ENCODE measurements at places on chromosomes 6 and 20.

- no peak for DNase-seq
Measured at GRCh38 chr6:21426841-21427490, 166.6 kb upstream of the SOX4 start.

- no peak for DNase-seq
Measured at GRCh38 chr20:38256966-38257365, 3.6 kb downstream of the KIAA1755 start.

GRCh38 chr6:7106215-7106751 is 1.5 kb upstream of the RREB1 start:
- no peak for DNase-seq

- no peak for DNase-seq
Measured at GRCh38 chr6:40341726-40342125, 245.4 kb downstream of the LRFN2 start.

GRCh38 chr6:142744836-142745235 is 200.1 kb downstream of the HIVEP2 start:
- DNase-seq, result no peak

DNA sequence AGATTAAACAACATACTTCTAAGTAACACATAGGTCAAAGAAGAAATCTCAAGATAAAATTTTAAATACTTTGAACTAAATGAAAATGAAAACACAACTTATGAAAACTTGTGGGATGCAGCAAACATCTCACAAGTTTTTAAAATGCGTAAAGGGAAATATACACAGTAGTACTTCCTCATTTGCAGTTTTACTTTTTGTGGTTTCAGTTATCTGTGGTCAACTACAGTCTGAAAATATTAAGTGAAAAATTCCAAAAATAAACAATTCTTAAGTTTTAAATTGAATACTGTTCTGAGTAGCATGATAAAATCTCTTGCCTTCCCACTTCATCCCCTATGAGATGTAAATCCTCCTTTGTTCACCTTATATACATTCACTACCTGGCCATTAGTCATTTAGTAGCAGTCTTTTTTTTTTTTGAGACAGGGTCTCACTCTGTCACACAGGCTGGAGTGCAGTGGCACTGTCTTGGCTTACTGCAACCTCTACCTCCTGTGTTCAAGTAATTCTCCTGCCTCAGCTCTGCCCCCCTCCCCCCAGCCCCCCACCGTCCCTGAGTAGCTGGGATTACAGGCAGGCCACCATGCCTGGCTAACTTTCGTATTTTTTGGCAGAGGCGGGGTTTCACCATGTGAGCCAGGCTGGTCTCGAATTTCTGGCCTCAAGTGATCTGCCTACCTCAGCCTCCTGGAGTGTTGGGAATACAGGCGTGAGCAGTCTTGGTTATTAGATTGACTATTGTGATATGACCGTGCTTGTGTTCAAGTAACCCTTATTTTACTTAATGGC is 154.6 kb upstream of the AHI1 start:
- no peak for DNase-seq

DNA sequence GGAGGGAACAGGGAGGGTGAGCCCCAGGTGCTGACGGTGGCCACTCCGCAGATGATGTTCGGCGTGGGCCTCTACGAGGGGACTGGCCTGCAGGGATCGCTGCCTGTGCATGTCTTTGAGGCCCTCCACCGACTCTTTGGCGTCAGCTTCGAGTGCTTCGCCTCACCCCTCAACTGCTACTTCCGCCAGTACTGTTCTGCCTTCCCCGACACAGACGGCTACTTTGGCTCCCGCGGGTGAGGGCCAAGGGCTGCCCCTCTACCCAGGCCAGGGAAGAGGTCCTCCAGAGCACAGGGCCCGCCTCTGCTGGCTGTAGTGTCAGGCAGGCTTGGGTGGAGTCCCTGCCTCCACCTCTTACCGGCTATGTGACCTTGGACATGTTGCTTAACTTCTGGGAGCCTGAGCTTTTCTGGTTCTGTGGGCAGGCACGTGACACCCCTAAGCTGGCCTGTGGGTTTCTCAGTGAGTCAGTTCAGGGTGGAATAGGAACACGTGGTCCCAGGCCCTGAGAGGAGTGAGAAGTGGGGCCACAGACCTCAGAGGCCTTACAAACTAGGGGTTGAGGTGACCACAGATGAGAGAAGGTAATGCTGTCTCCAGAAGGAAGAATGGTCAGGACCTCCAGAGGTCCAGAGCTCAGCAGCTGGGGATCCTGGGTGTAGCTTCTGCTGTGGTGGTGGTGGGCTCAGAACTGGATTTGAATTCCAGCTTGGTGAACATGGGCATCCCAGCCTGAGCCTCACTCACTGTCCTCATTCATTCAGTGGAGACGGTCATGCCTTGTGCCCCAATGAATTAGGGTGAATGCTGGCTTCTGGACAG is 11.9 kb downstream of the PCIF1 start:
- peak; percentile 97 for DNase-seq

Data from HL-60 (cell line).